NCI-H1930 (cell line): ENCODE measurements at places on chromosomes 5 and 9.

DNA sequence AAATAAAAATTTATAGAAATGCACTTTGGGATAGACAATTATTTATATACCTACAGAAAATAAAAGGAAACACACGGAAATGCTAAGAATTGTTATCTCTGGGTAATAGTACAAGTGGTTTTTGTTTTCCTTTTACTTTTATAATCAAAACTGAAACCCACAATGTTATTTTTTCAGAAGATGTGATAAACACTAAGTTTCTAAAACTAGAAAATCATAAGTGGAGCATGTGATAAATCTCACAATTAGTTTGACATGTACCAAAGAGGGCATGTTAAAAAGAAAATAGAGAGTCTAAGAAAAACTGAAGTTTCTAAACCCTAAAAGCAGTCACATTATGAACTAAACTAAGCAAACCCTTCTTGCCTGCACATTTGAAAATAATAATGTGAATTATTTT lies 61.1 kb downstream of the OXCT1 start:
- DNase-seq: no peak

DNA sequence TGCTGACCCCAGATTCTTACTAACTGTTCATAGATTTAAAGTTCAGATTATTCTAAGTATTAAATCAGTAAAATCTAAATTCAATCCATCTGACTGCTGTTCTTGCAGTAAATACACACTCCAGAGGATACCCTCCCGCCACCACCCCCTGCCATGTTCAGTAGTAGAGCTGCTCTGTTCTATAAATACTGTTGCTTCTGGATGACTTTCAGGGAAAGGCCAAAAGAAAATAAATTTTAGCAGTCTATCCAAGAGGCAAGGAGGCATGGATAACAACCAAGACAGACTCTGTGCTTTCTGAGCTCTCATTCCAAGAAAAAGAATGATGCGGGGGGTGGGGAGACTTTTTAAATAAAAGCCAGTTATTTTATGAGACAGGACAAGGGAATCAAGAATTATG lies 115.1 kb downstream of the ADAMTS6 start:
- no peak for DNase-seq

DNA sequence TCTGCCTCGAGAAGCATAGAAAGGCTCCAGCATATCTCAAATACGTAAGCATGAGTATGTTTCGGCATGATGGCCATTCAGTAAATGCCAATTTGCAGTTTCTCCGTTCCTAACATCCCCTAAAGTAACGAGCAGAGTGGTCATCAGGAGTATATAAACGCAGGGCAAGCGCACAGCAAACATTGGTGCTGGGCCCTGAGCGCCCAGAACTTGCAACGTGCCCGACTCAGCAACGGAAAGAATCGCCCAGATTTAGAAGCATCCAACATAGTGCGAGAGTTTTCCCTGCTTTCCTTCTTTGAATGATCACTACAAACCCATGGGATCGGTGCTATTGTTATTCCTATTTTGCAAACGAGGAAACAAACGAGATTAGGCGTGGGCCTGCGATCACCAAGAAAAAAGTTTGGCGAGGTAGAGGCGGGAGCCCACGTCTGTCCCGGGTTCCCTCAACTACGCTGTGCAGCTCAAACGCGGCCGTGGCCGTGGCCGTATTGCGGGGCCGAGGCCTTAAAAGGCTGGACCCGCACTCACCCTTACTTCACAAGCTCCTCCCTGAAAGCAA lies 505 bp downstream of the RPS14 start:
- no peak for DNase-seq

DNA sequence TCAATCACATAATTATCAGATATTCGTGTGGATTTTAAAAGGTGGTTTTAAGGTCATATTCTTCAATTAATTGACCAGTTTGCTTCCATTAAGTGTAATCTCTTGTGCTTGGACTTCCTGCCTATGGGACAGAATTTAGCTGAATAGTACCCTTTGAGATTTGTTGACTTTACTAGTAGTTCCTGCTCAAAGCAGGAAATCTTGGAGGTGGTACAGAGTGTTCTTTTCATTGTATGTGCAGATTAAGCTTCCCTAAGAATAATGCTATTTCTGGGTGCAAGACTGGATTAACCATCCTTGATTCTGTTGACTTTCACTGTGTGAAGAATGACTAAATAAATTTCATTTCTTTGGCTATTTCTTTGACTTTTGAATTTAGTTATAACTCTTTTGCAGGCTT lies 45.4 kb upstream of the ELL2 start:
- no peak for DNase-seq

- DNase-seq: no peak
Measured at GRCh38 chr5:100861148-100861547, 41.9 kb downstream of the ST8SIA4 start.

DNA sequence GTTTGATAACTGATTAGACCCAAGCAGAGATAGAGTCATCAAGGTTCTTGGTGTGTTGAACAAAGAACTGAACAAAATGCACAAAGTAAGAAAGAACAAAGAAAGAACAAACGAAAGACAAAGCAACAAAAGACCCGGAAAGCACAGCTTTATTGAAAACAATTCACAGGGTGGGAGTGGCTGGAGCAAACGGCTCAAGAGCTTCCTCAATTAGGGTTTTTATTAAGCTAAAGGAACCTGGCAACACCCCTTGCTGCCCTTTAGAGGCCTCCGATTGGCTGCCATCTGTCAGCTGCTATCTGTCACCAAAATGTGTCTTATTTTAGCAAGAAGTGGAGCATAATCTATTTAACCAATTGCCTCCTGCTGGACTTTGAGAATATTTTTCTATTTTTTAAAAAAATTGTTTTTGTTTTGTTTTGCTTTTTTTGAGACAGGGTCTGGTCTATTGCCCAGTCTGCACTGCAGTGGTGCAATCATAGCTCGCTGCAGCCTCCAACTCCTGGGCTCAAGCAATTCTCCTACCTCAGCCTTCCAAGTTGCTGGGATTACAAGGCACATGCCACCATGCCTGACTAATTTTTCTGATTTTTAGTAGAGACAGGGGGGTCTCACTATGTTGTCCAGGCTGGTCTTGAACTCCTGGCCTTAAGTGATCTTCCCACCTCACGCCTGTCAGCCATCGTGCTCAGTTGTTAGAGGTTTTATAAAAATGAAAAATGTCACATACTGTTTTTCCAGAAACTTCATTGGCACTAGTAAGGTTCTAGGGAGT lies 7.7 kb upstream of the ABO start:
- DNase-seq: no peak

DNA sequence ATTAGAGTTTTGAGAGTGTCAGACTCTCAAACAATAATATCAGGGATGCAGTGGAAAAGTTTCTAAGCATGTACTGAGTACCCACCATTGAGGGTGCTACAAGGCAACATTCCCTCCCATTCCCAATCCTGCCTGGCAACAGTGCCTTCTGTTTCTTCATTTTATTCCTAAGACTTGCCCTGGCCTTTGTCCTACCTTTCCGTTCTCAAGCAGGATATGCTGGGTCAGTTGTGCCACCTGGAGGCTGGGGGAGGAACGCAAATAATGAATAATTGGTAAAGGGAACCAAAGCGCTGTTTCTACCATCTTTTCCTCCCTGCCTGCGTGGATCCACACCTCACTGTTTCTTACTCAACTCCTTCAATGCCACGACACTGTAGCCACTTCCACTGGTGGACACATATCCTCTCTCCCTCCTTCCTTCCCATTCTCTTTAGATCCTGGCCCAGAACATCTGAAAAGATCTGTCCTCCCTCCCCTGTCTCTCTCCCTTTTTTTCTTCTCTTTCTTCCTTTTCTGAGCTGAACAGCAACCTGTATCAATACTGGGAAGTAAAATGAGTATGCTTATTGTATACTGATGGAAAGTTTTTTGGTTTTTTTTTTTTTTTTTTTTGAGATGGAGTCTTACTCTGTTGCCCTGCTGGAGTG lies 149.5 kb downstream of the C9orf152 start:
- DNase-seq: no peak

- DNase-seq: no peak
Measured at GRCh38 chr9:5799314-5799713, 33.6 kb downstream of the ERMP1 start.

GRCh38 chr9:32403567-32404260 lies 19.3 kb downstream of the ACO1 start:
- no peak for DNase-seq

- DNase-seq: no peak
Measured at GRCh38 chr5:55681301-55681700, 30.8 kb downstream of the SLC38A9 start.

DNA sequence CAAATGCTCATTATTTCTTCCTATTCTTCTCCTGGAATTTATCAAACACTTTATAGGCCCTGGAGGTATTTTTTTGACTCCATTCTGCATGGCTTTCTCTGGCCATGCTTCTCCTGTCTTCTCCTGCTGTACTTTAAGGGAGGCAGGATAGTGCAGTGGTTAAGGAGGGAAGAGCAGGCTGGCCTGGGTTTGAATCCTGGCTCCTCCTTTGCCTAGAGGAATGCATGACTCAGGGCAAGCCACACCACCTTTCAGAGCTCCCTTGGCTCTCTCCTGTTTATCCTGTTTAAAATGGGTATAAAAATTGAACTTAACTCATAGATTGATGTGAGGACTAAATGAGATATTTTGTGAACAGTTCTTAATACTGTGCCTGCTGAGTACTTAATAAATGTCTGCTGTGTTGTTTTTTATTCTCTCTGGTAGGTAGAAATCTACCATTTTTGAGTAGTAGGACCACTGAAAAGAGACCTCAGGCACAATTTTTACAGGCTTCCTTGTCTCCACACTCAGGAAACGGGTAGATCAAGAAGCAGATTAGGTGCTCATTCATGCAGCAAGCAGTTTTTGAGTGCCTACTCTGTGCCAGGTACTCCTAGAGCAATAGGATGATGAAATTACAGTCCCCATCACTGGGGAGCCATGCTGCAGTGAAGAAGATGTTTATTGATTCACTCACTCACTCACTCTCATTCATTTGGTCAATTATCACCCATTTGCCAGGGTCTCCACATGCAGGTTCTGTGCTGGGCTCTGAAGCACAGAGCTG lies 32.7 kb upstream of the ARAP3 start:
- DNase-seq: no peak

- DNase-seq: no peak
Measured at GRCh38 chr9:86978922-86979474, 31.7 kb upstream of the GAS1 start.

- DNase-seq: no peak
Measured at GRCh38 chr9:98763986-98764745, 32.2 kb downstream of the ANKS6 start.

DNA sequence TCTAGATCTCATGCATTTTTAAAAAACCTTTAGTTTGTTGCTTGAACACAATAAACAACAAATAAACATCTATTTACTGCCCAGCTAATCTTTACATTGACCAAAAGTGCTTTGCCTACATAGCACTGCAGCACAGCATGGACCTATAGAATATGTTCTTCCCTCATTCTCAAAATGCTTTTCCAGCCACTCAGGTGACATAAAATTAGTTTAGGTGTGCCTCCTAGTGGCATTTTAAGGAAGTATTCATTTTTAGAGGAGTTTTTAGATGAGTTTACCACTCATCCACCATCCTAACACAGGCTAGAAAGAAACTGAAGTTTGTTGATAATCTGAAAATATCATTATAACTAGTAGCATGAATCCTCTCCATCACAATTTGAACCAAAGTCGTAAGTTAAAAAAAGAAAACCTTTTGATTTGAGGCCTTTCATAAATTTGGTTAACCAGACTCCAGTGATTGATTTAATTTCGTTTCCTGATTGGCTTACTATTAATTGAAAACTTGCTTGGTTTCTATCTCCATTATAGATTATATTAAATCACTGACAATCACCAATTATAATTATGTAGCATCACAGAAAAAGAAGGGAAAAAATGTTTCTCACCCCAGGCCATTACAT lies 12.6 kb downstream of the PLGRKT start:
- DNase-seq: no peak

- no peak for DNase-seq
Measured at GRCh38 chr9:9764821-9765220, 848.0 kb downstream of the PTPRD start.

- no peak for DNase-seq
Measured at GRCh38 chr5:10736808-10737207, 24.2 kb downstream of the DAP start.
